T-helper 2 cell (primary cell): ENCODE measurements at places on chromosomes 3 and 15.

DNA sequence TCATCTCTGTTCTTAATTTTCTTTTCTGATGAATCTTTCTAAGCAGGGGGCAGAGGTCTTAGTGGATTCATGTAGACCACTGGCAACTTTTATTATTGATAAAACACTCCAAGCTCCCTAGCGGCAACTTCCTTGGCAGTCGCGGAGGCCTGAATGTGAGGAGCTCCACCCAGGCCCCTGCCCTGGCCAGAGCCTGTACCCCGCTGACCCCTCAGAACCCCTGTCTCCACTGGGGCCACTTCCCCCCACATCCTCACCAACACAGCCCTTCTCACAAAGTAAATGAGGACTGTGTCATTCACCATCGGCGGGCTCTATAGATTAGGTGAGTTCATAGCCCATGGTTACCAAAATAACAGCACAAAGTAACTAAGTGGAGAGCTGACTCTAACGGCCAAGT lies 111.6 kb downstream of the TPRA1 start:
- no peak for DNase-seq

GRCh38 chr3:155019575-155019974 lies 60.5 kb upstream of the MME start:
- no peak for DNase-seq

DNA sequence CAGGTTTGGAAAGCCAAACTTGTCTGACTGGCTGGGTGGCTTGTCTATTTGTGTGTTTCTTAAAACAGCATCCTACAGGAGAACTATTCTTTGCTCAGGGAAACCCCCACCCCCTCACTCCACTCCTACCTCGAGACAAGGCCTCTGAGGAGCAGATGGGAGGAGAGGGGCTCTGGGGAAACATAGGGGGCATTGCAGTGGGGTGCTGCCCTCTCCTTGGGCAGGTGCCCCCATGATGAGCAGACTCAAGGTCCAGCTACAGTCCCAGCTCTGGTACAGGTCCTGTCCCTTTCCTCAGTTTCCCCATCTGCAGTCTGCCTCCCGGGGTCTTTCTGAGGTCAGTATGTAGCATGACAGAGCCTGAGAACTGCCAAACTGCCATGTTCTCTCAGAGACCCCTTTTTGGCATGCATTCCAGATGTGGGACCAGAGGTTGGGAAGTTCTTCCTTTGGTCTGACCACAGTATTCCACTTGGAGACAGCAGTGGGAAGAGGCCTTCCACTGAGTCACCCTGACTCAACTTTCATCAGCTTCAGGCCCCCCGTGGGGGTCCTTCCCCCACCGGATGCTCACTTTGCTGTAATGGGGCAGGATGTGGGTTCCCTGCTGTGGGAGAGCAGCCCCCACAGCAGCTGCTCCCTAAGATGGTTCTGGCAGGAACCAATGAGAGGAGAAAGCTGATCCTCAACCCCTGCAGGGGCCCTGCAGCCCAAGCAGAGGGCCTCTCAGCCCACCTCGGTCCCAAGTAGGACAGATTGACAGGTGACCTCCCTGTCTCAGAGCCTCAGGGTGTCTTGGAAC lies 32.3 kb upstream of the CYP11A1 start:
- no peak for DNase-seq

DNA sequence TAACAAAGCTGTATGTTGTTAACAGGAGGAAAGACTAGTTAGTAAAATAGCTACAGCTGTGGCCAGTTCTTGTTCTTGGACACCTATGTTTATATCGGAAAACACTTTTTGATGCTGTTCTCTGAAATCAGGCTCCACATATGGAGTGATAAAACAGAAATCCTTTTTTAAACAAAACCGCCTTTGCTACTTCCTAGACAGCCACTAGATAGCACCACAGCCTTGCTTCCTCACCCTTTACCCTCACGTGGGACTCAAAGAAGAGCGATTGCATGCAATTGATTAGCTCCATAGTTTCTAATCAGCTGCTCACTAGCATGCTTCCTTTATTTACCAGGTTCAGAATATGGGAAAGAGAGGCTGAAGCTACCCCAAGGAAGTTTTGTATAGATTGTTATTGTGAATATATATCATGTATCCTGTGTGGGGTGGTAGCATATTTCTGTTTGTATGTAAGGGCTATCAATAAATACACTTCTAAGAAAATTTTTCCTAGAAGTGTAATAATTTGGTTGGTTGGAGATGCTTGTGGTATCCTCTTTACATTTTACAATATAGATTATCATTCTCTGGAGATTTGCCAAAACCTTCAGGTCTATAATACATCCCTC lies 4.3 kb upstream of the MTFMT start:
- DNase-seq: no peak

GRCh38 chr3:125147491-125147820 lies 65.1 kb downstream of the SLC12A8 start:
- DNase-seq: no peak

- peak; percentile 71 for DNase-seq
These were observed 14.7 kb downstream of the RHOV start for GRCh38 chr15:40859206-40859851.

DNA sequence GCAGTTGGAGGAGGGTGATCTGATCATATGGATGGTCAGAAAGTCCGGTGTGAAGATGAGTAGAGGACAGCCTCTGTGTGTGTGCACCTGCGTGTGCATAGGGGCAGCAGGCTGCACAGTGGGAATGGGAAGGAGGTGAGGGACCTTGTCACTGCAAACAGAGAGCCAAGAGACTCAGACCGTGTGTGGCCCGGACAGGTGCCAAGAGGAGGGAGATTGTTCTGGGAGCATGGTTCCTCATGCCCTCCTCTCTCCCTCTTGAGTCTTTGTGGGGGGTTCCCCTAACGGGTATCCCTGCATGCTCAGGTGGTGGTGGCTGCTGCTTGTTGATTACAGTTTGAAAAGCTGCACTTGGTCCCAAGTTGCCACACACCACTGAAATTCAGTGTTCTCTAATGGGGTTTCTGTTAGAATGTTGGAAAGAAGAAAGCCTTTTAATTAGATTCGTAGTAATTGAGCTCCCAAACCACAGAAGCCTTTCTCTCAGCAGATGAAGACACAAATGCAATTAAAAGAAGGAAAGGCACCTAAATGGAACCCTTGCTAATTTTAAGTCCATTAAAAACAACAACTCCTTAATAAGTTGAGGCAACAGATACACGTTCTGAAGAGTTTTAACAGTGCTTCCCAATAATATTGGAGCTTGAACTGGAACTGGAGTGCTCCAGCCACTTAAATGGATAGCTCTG lies 68.9 kb downstream of the CHRNA7 start:
- no peak for DNase-seq

DNA sequence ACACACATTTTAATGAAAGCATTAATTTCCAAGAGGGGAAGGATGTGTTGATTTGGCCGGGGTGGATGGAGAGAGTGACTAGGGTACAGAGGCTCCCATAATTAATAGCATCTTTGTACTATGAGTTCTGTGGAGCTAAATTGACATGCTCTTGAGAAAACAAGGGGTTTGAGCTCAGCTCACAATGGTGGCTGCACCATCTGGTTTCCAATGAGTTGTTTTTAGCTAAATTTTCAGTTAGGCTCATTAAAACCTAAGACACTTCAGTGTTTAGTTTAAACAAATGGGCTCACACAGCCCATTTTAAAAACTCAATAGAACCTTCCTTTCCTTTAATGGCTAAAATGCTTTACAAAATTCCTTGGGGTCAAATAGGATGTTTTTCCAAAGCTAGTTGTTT lies 199.7 kb downstream of the TNIK start:
- DNase-seq: no peak
